Fibroblast of skin of abdomen (primary cell): ENCODE measurements at places on chromosomes 4 and X.

- no peak for DNase-seq
These were observed 19.6 kb upstream of the KDM5C start for GRCh38 chrX:53244610-53245009.

- DNase-seq: peak; percentile 4
These were observed 138.3 kb downstream of the AREG start for GRCh38 chr4:74583089-74583700.

GRCh38 chr4:35982318-35982717, 262.0 kb downstream of the ARAP2 start:
- no peak for DNase-seq

- no peak for DNase-seq
These were observed 24.4 kb upstream of the MAP3K15 start for GRCh38 chrX:19539665-19540064.

DNA sequence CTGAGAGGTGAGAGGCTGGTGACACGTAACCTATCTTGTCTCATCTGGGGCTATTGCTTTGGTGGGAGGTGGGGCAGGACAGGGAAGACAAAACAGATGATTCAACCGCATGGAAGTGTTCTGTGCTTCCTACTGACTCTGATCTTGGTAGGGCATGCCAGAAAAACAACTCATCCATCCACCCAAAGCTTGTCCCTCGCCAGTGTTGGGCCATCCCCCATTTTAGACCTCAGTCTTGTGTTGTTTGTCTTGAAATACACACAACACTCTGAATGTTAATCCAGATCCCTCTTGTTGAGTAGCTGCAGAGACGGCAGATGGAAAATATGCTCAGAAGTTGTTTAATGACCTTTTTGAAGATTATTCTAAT, 377 bp downstream of the CHRNA9 start:
- peak; percentile 81 for DNase-seq
